ENCODE measurements at places on chromosomes 5 and 9.
A peak's percentile ranks its signal among the peaks of the same experiment; 100 is the strongest.

- no peak overlapping the region for H3K27ac ChIP-seq
- H3K4me1 ChIP-seq: peaks cover 32% of the 10 kb centered on the region
- no peak overlapping the region for H3K4me3 ChIP-seq
- no peak for DNase-seq
- peaks cover 50% of the 10 kb centered on the region for H3K36me3 ChIP-seq
- no peaks in the 10 kb centered on the region for H3K27me3 ChIP-seq
Measured at GRCh38 chr5:1338506-1339070, 6.3 kb downstream of the CLPTM1L start.

DNA sequence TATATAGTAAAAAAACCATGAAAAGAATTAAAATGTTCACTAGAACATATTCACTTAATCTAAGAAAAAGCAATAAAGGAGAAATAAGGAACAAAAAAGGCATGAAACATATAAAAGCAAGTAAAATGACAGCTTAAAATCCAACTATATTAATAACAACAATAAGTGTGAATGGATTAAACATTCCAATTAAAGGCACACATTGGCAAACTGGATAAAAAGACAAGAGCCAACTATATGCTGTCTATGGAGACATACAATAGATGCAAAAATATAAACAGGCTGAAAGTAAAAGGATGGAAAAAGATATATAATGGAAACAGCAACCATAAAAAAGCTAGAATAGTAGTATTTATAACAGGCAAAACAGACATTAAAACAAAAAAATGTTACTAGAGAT is 70.1 kb downstream of the AP3B1 start:
- H3K4me3 ChIP-seq: no peak overlapping the region
- peaks cover 4% of the 10 kb centered on the region for H3K4me1 ChIP-seq
- peaks cover 41% of the 10 kb centered on the region for H3K36me3 ChIP-seq
- no peak overlapping the region for H3K27ac ChIP-seq

DNA sequence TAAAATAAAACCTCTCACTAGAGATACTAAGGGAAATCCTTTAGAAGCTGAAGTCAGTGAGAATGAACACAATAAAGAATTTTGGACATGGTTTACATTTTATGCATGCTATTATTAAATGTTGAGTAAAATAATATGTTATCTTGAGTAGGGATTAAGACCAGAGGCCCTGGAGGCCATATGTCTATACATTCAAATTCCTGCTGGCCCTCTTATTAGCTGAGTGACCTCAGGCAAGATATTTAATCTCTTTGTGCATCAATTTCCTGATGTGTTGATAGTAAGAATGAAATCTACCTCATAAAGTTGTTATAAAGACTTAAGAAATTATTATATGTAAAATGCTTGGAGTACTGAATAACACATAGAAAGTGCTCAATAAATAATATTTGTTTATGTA is 281.1 kb upstream of the KLF4 start:
- no peak for DNase-seq
- H3K4me3 ChIP-seq: no peak overlapping the region
- H3K27ac ChIP-seq: no peak overlapping the region
- no peaks in the 10 kb centered on the region for H3K27me3 ChIP-seq
- no peaks in the 10 kb centered on the region for H3K4me1 ChIP-seq
- H3K36me3 ChIP-seq: no peaks in the 10 kb centered on the region

DNA sequence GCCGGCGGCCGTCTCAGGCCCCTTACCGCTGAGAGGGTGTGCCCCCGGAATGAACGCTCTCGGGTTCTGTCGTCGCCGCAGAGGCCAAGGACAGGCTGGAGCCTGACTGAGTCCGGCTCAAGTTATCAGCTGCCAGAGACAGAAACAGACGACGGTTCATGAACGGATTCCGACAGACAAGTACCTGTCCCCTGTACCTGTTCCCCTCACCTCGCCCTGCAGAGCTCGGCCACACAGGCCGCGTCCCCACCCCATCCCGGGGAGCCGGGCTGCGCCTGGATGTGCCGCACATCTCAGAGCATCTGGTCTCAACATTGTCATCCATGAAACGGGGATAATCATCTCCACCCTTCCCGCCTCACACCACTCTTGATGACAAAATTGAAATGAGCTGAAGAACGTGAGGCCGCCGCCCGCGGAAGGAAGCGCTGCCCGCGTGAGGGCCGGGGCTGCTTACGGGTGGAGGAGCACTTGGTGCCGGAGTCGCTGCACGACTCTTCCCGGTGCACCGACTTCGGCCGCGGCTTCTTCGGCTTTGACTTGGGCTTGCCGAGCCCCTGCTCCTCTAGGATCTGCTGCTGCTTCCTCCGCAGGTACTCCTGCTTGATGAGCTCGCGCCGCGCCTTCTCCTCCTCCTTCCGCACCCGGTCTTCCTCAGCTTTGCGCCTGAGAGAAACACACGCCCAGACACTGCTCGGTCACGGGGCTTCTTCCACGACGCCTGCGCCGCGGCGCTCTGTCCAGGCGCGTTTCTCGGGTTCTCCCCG is 89.2 kb downstream of the CAMSAP1 start:
- DNase-seq: no peak
- H3K27me3 ChIP-seq: no peaks in the 10 kb centered on the region
- H3K36me3 ChIP-seq: peaks cover 8% of the 10 kb centered on the region
- H3K4me1 ChIP-seq: no peaks in the 10 kb centered on the region

- H3K4me3 ChIP-seq: no peak overlapping the region
- H3K36me3 ChIP-seq: no peaks in the 10 kb centered on the region
- no peak overlapping the region for H3K27ac ChIP-seq
- no peaks in the 10 kb centered on the region for H3K27me3 ChIP-seq
- DNase-seq: no peak
Measured at GRCh38 chr5:165720901-165721300, 2215.5 kb downstream of the MAT2B start.

- no peak for DNase-seq
- H3K4me1 ChIP-seq: peaks cover 2% of the 10 kb centered on the region
- no peak overlapping the region for H3K27ac ChIP-seq
- no peak overlapping the region for H3K4me3 ChIP-seq
- H3K27me3 ChIP-seq: peaks cover 31% of the 10 kb centered on the region
- H3K36me3 ChIP-seq: peaks cover 2% of the 10 kb centered on the region
Measured at GRCh38 chr9:68925175-68925574, 88.7 kb downstream of the PRKACG start.

GRCh38 chr9:95494022-95494415 is 22.8 kb downstream of the PTCH1 start:
- peak overlapping the region; percentile 65 for H3K4me3 ChIP-seq
- peaks cover 15% of the 10 kb centered on the region for H3K27me3 ChIP-seq
- H3K27ac ChIP-seq: peak overlapping the region; percentile 94
- peak; percentile 29 for DNase-seq
- peaks cover 71% of the 10 kb centered on the region for H3K4me1 ChIP-seq

DNA sequence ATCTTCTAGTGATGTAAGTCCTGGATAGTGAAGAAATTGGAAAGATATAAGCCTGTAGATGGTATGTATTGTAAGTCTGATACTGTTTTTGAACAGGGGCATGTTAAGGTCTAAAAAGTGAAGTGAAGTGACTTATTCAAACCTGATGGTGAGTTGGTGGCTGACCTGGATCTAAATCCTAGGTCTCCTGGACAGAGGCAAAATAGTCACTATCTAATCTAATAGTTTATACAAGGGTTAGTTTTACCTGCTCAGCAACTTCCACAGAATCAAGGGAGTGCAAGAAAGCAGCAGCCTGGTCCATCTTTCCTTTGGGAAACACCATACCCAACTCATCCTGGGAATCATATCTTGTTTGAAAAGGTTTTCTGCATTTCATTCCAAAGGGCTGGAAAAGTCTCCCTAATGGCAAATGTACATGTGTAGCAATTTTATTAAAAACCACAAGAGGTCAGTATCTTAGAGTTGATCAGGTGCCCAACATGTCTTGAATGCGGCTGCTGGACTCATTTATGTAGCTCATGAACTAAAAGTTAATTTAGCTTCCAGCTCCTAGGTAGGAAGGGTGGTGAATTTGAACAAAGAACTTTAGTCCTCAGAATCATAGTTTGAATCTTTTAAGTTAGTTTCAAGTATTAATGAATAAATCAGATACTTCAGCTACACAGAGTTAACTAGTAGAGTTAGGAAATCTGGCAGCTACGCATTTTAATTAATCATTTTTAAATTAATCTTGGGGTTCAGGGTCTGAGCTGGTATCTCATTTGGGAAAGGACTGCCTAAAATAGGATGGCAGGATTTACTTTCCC is 26.0 kb downstream of the SKP2 start:
- no peak overlapping the region for H3K4me3 ChIP-seq
- no peaks in the 10 kb centered on the region for H3K4me1 ChIP-seq
- no peak overlapping the region for H3K27ac ChIP-seq
- no peaks in the 10 kb centered on the region for H3K27me3 ChIP-seq

- H3K4me3 ChIP-seq: no peak overlapping the region
- no peaks in the 10 kb centered on the region for H3K4me1 ChIP-seq
- H3K27me3 ChIP-seq: peaks cover 7% of the 10 kb centered on the region
- H3K27ac ChIP-seq: no peak overlapping the region
- H3K36me3 ChIP-seq: no peaks in the 10 kb centered on the region
Measured at GRCh38 chr5:14240359-14240758, 97.2 kb downstream of the TRIO start.

DNA sequence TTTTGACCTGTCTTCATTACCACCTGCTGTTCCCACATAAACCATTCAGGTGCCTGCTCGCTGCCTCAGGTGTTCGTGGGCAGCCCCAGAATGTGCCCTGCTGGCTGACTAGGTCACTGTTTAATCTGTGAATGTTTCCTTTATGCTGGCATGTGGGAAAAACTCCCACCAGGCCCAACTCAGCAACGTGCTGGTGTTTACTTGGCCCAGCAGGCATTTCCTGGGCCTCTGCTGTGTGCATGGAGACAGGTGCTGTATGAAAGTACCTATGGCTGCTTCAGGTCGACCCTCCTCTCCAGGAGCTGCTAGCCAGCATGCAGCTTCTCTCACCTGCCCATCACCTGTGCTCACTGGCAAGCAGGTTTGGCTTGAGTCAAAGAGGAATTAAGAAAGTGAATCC is 65.8 kb downstream of the RAD23B start:
- DNase-seq: no peak
- H3K27me3 ChIP-seq: peaks cover 9% of the 10 kb centered on the region
- no peak overlapping the region for H3K27ac ChIP-seq
- H3K4me1 ChIP-seq: peaks cover 9% of the 10 kb centered on the region

DNA sequence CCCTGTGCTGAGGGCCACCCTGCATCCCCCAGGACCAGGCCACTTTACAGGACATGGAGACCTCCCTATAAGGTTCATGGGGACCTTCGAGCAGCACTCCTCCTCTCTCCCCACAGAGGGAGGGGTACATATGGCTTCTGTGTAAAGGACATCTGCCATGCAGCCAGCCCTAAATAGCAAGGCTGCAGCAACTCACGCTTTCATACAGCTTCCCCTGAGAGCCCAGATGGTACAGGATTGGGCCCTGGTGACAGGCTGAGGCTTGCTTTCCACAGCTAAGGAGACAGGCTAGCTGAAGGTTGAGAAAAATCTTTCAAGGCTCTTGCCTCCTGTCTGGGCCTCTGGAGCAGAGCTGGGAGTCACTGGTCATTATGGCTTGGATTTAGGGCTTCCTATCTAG is 147.0 kb upstream of the ZNF366 start:
- H3K36me3 ChIP-seq: no peaks in the 10 kb centered on the region
- H3K27ac ChIP-seq: no peak overlapping the region
- no peaks in the 10 kb centered on the region for H3K27me3 ChIP-seq
- H3K4me3 ChIP-seq: no peak overlapping the region
